Esophagus mucosa (tissue), 1 donor: ENCODE measurements at places on chromosomes 1 and 21. TPM values are rescaled to one million over a fixed set of nuclear protein-coding genes. Genes with fewer than 3 reads are reported as not detected.
A peak's percentile ranks its signal among the peaks of the same experiment; 100 is the strongest.

DNA sequence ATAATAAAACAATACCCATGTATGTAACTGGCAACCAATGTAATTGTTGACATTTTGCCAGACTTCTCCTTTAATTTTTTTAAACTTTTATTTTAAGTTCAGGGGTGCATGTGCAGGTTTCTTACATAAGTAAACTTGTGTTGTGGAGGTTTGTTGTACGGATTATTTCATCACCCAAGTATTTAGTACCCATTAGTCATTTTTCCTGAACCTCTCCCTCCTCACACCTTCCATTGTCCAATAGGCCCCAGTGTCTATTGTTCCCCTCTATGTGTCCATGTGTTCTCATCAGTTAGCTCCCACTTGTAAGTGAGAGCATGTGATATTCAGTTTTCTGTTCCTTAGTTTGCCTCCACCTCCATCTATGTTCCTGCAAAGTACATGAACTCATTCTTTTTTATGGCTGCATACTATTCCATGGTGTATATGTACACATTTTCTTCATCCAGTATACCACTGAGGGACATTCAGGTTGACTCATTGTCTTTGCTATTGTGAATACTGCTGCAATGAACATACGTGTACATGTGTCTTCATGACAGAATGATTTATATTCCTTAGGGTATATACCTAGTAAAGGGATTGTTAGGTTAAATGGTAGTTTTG, 6.7 kb downstream of the DEPDC1 start:
- ATAC-seq: no peak

SDE2 gene
- 9.5 TPM for total RNA-seq

DNA sequence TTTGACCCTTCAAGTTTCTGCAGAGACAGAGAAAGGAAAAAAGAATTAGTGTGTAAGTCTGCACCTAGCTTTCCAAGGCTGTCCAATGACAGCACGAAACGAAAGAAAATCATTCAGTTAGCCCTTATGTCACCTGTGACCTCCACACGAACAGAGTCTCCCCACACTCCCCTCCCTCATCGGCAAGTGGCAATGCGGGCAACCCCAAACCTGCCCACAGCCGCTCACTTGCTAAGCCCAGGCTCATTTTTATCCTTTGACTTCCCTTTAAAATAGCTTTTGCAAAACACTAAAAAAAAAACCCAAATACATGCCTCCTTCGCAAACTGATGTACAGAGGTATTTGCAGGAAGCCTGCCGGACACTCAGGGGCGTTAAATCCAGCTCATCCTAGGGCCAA, 10.3 kb downstream of the RCC2 start:
- no peak for ATAC-seq

PCP4 gene
- total RNA-seq: 1.3 TPM

DNA sequence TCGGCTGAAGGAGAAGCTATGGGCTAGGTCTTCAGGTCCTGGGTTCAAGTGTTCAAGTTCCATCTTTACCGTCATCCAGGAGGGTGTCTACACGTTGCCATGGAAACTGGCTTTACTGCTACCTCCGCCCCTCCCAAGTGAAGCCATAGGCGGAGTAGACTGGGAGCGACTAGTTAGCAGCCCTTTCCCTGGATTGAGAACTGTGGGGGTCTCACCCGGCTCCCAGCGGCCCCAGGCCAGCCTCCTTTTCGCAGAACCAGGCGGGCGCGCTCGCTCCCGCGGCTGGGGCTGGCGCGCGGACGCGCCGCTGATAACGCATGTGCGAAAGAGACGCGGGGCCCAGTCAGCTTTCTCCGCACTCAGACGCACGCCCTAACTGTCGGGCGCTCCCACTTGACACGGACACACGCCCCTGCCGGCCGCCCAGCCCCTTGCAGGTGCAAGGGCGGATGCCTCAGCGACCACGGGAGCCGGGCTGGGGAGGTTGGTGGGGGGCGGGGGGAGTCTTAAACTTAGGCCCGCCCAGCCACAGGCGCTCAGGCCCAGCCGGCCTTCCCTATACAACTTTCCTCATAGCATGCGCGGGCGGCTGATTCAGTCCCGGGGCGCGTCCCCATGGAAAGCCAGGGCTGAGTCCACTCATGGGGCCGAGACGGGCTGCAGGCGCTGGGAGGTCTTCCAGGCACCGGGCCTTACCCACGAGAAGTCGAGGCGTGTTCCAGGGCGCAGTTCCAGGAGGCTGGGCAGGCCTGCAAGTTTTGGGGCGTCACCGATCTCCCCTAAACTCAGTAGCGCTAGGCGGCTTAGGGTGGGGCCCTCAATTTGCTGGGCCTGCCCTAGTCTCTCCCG, 7.4 kb downstream of the EFNA4 start:
- ATAC-seq: peak; percentile 77

DNA sequence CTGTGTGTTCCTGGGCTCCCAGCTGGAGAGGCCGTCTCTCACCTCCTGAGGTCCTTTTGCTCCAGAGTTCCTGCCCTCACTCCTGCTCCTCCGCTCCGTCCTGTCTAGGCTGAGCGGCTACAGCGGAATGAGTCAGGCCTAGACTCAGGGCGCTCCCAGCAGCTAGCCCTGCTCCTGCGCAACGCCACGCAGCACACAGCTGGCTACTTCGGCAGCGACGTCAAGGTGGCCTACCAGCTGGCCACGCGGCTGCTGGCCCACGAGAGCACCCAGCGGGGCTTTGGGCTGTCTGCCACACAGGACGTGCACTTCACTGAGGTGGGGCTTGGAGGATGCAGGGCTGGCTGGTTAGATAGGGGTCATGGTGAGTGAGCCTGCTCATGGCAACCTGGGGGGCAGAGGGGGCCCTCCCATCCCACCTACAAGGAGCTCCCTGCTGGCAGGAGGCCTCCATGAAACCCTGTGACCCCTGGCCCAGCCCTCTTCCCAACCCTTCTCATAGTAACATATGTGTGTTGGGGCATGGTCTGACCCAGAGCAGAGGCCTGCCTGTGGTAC, 15.1 kb downstream of the PSRC1 start:
- peak; percentile 11 for ATAC-seq

ZBTB8B gene
- not detected for total RNA-seq

GRCh38 chr1:213714645-213715044, 273.1 kb upstream of the PROX1 start:
- ATAC-seq: no peak

BACE2 gene
- total RNA-seq: 39.6 TPM

LYPD8 gene
- total RNA-seq: not detected

DNA sequence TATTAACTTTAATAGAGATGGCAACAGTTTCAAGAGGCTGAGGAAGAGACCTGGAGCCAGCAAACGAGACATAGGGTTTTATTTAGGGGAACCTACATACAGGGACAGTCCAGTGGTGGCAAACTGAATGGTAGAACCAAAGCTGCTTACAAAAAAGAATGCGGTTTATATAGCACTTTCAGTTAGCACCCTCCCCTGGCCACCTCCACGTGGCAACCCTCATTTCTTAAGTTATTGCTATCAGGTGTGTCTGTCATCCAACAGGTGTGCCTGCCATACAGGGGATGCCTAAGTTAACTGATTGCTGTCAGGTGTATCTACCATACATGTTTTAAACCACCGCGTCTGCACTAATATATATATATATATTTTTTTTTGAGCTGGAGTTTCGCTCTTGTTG, 129.2 kb upstream of the DUSP10 start:
- no peak for ATAC-seq

DNA sequence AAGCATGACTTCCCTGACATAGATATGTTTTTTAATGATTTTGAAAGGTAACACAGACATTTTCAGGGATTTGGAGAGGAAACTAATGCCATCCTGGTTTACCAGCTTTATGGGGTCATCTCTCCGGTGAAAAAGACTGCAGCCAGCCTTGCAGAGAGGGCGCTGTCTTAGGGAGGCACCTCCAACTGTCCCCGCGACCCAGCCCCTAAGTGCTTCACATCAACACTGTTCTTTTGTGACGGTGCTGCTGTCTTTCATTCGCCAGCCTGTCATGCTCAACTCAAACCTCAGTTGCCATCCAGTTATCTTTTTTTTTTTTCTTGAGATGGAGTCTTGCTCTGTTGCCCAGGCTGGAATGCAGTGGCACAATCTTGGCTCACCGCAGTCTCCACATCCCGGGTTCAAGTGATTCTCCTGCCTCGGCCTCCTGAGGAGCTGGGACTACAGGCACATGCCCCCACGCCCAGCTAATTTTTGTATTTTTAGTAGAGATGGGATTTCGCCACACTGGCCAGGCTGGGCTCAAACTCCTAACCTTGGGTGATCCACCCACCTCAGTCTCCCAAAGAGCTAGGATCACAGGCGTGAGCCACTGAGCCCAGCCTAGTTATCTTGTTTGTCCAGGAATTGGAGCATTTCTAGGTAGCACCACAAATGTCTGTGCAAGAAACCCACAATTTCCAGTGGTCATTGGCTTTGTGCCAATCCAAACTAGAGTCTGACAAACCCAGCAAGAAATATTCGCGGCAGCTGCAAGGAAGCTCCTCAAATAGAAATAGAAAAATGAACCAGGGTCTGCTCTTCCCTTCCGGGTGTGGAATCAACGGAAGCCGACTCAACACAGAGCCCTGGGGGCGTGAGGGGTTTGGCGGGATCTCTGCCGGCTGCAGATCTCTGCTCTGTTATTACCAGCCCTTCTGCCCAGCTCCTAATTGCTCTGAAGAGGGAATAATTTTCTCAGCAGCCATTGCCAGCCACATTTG, 24.2 kb downstream of the PDE9A start:
- ATAC-seq: no peak

CTPS1 gene
- total RNA-seq: 24.0 TPM

FAM110D gene
- total RNA-seq: 0.68 TPM

DNA sequence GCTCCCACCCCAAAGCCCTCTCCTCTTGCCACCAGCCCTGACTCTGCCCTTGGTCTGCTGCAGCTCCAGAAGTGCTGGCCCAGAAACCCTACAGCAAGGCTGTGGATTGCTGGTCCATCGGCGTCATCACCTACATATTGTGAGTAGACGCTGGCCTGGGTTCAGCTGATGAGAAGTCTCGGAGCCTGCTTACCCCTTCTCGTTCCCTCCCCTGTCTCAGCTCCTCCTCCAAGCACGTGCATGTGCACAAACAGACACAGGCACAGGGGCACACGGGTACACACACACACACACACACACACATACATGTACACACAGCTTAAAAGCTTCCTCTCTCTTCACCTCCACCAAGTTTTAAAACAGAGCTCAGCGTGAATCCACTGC, 24.3 kb downstream of the CAMK1G start:
- peak; percentile 25 for ATAC-seq

GRCh38 chr1:34131396-34132160, 33.5 kb downstream of the CSMD2 start:
- no peak for ATAC-seq

- ATAC-seq: no peak
Measured at GRCh38 chr1:228914700-228915099, 179.4 kb downstream of the RHOU start.

DNA sequence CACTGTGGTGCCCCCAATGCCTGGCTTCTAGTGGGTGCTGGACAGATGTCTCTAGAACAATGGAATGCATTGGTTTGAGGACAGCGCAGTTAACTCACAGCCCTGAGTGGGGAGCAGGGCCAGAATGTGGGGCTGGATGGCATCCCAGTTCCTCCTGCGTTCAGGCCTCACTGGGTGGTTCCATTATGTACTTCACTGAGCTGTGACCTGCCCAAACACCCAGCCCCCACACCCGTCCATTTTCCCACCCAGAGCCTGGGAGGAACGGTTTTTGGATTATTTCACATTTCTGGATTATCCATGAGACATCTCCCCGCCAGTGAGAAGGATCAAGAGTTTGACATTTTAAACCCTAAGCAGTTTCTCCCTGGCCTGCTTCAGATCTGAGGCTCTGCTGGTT, 55.3 kb upstream of the WASF2 start:
- ATAC-seq: no peak

GRCh38 chr1:208362011-208362410, 117.8 kb upstream of the PLXNA2 start:
- ATAC-seq: no peak

DNA sequence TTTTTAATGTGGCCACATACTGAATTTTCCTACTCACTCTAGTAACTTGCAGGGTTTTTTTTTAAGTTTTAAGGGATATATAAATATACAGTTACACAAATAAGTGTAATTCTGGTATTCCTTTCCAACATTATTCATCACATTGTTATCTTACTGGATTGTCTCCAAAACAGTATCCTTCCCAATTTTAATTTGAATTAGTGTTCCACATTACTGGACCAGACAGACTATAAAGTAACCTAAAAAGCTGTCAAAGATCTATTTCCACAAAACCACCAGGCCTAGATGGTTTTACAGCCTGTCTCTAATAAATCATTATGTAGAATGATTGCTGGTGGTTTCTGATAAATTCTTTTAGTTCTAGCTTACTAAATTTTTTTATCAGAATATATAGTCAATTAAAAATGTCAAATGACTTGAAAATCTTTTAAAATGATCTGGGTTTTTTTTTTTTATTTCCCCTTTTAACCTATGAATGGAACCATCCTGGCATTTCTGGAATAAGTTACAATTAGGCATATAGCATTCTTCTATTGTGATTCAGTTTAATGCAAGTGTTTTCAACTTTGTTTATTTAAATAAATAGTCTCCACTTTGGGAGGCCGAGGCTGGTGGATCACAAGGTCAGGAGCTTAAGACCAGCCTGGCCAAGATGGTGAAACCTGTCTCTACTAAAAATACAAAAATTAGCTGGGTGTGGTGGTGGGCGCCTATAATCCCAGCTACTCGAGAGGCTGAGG, 59.3 kb downstream of the PACC1 start:
- no peak for ATAC-seq

MEX3A gene
- 1.7 TPM for total RNA-seq

- peak; percentile 21 for ATAC-seq
Measured at GRCh38 chr1:156052862-156053767, 483 bp downstream of the UBQLN4 start.

DNA sequence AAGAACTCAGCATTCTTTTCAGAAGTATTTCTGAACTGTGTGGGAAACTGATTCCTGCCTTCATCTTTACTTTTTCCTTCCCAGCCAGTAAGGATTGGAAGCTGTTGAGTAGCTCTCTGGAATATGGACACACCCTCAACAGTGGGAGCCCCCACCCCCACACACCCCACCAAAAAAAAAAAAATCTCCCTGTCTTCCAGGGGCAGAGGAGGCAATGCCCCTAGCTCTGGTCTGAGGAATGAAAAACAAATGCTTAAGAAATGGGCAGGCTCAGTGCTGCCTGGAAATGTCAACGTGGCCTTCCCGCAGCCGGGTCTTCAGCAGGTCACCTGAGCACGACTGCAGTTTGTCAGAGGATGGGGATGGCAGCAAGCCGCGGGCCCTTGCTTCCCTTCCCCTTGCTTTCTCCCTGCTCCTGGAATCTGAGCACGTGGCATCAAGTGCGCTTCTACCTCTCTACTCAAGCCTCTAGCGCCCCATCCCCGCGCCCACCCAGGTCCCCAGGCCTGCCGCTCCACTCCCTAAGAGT, 479 bp downstream of the RGS16 start:
- no peak for ATAC-seq

KCNA3 gene
- total RNA-seq: 0.28 TPM

- ATAC-seq: peak; percentile 93
Measured at GRCh38 chr1:166730299-166730888, 108.9 kb upstream of the POGK start.

RUNX1 gene
- total RNA-seq: 18.3 TPM

TSSK3 gene
- total RNA-seq: 0.52 TPM

DNA sequence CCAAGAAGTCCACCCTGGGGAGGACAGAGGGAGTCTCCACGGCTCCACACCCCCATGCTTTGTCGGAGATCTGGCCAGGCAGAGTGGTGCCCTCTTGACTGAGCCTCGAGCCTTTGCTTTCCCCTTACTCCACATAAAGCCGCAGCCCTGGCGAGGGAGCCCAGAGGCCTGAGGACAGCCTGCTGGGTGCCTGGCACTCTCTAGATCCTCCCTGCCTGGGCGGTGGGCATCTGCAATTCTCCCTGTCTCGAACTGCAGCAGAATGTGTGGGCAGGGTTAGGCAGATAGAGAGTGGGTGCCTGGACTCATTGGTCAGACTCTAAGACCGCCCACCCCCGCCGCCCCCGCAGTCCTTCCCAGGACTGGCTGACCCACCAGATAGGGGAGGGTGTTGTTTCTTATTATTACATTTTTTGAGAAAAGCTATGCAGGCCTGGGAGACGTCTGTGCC, 13.9 kb downstream of the EPHX1 start:
- ATAC-seq: no peak
